ENCODE measurements at places on chromosomes 7 and 10.

- DNase-seq: no peak
These were observed 705.6 kb upstream of the GALNT17 start for GRCh38 chr7:70426249-70426880.

- peak; percentile 62 for DNase-seq
These were observed 60.8 kb upstream of the NAMPT start for GRCh38 chr7:106345421-106346166.

GRCh38 chr10:114609518-114610426 is 48.3 kb downstream of the ABLIM1 start:
- no peak for DNase-seq

DNA sequence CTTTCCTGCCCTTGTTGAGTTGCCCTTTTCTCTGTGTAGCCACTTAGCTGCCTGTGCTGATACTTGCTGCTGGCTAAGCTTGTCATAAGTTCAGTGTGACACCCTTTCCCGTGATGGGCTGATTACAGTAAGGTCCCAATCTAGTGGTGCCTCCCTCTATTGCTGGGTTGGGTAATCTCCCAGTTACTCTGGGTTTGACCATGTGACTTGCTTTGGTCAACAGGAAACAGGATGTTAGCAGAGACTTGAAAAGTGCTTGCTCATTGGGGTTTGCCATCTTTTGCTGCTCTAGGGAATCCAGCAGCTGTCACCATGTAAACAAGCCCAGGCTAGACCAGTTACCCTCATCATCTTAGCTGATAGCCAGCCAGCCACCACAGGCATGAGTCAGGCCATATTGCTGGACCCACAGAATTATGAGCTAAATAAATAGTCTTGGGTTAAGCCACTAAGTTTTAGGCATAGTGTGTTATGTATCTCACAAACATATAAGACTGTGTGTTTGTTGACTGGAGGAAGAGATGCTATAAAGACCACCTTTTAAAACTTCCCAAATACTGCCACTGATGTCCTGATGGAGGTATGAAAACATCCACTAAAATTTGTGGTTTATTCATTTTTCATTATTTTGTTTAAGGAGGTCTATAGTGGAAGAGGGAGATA is 4.0 kb upstream of the LEP start:
- DNase-seq: peak; percentile 25

GRCh38 chr10:8392216-8392615 is 337.7 kb downstream of the GATA3 start:
- DNase-seq: no peak

- DNase-seq: no peak
These were observed 11.4 kb downstream of the SCIN start for GRCh38 chr7:12581897-12582296.

- DNase-seq: no peak
These were observed 157.0 kb upstream of the SVIL start for GRCh38 chr10:29791773-29792172.

DNA sequence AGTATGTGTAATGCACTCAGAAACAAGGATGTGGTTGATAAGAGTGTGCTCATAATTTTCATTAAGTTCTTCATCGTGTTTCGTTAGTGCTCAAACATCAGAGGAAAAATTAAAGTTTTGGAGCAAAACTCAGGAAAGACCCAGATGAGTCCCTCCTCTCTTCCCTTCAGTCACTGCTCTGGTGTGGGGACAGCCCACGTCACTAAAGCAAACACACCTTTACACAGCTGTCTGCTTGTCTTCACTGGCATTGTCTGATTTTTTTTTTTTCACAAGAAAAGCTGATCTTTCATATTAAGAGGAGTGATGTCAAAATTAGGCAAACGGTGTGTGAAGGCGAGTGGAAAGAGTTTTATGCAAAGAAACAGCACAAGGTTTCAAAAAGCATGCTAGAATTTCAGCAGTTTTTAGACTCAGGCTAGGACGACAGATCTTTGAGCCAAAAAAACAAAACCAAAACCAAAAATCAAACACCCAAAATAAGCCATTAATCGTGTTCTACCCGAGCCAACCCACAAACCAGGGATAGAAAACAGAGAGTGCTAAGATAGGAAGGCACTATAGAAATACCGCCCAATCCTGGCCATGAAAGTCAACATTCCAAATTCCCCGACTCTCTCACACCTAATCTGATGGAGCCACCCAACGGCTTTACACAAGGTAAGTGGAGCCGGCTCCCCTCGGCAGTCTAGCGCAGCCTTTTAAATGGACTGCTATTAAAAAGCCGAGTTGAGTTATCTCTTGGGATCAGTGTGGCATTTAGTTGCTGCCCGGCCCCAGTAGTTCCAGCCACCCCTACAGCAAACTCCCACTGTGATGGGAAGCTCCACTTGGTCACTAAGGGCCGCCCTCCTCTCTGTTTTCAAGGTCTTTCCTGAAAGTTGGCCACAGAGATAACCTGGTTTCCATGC is 27.9 kb upstream of the GATA3 start:
- DNase-seq: no peak

GRCh38 chr7:116786791-116787443 is 75.5 kb upstream of the CAPZA2 start:
- DNase-seq: no peak

All from stimulated activated CD8-positive, alpha-beta memory T cell treated with anti-CD3 and anti-CD28 coated beads, Interleukin-4, amount 100 ng/mL, for 48 hours (primary cell).